Adipocyte (in vitro differentiated cells): ENCODE measurements at places on chromosomes 6 and 20.

DNA sequence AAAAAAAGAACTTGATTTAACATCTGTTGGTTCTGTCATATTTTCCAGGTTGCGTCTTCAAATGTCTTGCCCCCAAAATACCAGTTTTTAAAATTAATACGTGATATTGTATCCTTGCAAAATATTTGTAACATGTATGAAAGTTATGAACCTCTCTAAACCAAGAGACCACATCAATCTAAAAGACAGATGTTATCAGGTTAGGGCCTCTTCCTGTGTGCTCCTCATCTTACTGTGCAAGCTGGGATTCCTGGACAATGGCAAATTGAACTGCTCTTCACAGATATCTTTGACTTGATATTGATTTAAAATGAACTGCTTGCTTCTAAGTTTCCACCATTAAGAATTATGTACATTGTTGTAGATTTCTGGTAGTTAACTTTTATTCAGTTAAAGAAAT lies 9.6 kb downstream of the TMEM239 start:
- DNase-seq: no peak

GRCh38 chr6:101847690-101848089 lies 454.2 kb downstream of the GRIK2 start:
- DNase-seq: no peak

- DNase-seq: no peak
Observed at GRCh38 chr6:142679907-142680700, 264.9 kb downstream of the HIVEP2 start.

DNA sequence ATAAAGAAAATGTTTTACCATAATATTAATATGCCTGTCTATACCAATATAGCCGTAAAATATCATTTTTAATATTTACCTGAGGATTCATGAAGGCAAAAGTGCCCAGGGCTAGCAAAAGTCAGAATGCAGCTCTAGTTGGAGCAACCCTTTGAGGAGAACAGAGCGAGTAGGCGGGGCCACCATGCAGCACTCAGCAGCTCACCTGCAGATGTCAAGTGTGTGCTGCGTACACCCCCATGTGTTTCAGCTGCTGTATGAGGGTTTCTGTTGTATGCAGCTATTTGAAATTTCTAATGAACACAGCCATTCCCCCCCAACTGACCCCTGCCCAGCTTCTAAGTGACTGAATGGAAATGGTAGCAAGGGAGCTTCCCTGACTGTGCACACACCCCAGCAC lies 508.0 kb downstream of the QKI start:
- DNase-seq: no peak

- DNase-seq: no peak
Observed at GRCh38 chr6:168623736-168624135, 182.8 kb downstream of the SMOC2 start.

GRCh38 chr6:110864824-110865223 lies 9.8 kb upstream of the AMD1 start:
- no peak for DNase-seq

GRCh38 chr6:146433881-146434731 lies 109.5 kb upstream of the RAB32 start:
- no peak for DNase-seq
